ENCODE measurements at places on chromosomes 5 and 9.

DNA sequence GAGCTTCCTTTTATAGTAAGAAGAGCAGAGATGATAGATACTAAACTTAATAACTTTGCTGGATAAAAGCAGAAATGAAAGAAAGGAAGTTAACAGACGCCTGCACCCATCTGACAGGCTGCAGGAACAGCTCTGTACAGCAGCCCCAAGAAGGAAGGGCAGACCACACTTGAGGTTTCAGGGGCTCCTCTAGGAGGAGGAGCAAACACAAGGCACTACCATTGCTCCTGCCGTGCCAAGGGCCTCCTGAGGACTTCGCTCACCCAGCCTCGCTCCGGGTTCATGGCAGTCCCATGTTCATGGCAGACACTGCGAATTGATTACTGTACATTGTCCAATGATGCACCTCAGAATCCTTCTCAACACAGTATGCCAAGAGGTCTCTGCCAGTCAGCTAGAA is 85.1 kb downstream of the AMBP start:
- DNase-seq, result no peak

DNA sequence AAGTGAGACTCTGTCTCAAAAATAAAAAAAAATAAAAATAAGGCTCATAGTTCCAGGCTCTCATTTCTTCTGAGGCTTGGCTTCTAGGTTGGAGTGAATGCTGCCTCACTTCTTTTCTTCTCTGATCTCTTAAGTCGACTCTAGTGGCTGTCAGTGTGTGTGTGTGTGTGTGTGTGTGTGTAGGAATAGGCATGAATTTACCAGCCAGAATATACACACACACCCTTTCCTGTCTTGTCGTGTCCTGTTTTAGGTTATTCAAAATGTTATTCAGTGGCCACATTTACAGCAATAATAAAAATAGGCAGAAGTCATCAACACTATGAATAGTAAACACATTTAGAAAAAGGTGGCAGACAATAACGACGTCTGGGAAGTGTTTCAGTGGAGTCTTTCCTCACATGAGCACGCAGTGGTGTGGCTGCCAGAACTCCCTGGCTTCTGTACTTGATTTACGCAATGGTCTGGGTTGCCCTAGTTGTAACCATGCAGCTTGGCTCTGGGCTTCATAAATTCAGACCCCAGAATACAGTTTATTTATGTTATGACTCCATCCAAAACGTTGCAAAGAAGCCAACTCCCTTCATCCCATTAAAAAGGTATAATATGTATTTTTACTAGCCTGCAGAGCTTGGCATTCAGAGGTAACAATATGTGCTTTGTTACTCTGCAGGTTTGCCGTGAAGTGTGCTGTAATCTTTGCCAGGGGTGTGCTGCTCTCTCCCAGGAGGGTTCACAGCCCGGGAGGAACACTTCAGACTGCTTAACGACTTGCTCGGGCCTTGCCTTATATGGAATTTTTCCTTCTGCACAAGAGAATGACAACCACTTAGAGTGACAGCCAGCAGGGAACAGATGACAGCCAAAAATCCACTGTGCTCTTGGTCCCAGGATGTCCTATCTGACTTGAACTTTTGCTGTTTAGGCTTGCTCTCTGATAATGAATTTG is 34.4 kb upstream of the PALM2AKAP2 start:
- no peak for DNase-seq

- DNase-seq, result no peak
These were observed 39.1 kb downstream of the FGD3 start for GRCh38 chr9:92986176-92987119.

- no peak for DNase-seq
These were observed 13.1 kb upstream of the NFIB start for GRCh38 chr9:14327036-14327435.

DNA sequence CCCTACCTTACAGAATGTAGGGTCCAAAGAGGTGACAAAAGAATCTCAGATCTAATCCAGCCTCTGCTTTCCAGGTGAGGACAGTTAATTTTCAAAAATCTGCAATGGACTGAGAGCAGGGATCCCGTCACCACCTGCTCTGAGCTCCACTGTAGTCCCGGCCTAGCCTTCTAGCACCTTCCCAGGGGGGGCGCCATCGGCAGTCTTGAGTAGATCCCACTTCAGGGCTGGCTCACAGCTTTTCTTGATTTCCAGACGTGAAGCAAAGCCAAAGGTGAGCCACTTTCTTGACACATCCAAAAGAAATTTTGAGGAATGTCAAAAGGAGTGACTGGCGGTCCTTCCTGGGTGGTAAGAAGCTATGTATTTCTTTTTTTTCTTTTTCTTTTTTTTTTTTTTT is 114.1 kb downstream of the SYK start:
- no peak for DNase-seq

DNA sequence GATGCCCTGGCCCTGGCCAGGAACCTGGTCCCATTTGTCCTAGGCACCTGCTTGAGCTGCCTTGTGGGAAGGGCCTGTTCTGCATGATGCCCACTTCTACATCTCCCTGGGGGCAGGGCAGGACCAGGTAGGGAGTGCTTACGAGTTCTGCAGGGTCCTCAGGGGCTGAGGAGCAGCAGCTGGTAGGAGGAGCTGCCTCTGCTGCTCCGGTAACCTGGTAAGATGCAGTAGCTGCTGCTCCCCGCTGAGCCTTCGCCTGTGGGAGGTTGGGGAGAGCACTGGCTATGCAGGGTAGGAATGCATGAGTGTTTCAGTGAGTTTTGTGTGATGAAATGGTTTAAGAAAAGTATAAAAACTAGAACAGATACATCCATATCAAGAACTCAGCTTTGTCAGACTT is 13.6 kb downstream of the LRRC8A start:
- DNase-seq, result no peak

Data from occipital lobe (tissue), 3 donors.